BJ (cell line): ENCODE measurements at places on chromosomes 2 and 18. TPM values are rescaled to one million over a fixed set of nuclear protein-coding genes. Genes with fewer than 3 reads are reported as not detected.

The CYP27A1 gene
- 17.2 and 26.8 TPM in 2 replicates for polyA plus RNA-seq

The TSGA10 gene
- 0.42 and 1.2 TPM in 2 replicates for polyA plus RNA-seq

The CTAGE1 gene
- 0.06 TPM in 1 of 2 replicates, not detected in the other for polyA plus RNA-seq

The APCDD1 gene
- 15.3 and 32.4 TPM in 2 replicates for polyA plus RNA-seq

The ABCG5 gene
- not detected in 2 replicates for polyA plus RNA-seq

The COL4A3 gene
- 0.23 and 0.29 TPM in 2 replicates for polyA plus RNA-seq

The TANC1 gene
- 19.9 and 22.0 TPM in 2 replicates for polyA plus RNA-seq

The RGPD4 gene
- polyA plus RNA-seq, result 0.04 TPM in 1 of 2 replicates, not detected in the other

The TRMT61B gene
- polyA plus RNA-seq, result 8.0 and 12.0 TPM in 2 replicates

The LYG2 gene
- polyA plus RNA-seq, result not detected in 2 replicates

The MC5R gene
- not detected in 2 replicates for polyA plus RNA-seq

GRCh38 chr2:84427235-84428138 lies 31.6 kb downstream of the SUCLG1 start:
- peak; percentile 19 for DNase-seq

GRCh38 chr2:6958616-6959235 lies 41.5 kb downstream of the RNF144A start:
- no peak for DNase-seq

- DNase-seq, result no peak
Measured at GRCh38 chr2:72914589-72915319, 2.6 kb upstream of the EMX1 start.

- no peak for DNase-seq
Measured at GRCh38 chr18:4119127-4119648, 335.9 kb downstream of the DLGAP1 start.

GRCh38 chr18:48488388-48488850 lies 50.4 kb upstream of the CTIF start:
- peak; percentile 68 for DNase-seq

DNA sequence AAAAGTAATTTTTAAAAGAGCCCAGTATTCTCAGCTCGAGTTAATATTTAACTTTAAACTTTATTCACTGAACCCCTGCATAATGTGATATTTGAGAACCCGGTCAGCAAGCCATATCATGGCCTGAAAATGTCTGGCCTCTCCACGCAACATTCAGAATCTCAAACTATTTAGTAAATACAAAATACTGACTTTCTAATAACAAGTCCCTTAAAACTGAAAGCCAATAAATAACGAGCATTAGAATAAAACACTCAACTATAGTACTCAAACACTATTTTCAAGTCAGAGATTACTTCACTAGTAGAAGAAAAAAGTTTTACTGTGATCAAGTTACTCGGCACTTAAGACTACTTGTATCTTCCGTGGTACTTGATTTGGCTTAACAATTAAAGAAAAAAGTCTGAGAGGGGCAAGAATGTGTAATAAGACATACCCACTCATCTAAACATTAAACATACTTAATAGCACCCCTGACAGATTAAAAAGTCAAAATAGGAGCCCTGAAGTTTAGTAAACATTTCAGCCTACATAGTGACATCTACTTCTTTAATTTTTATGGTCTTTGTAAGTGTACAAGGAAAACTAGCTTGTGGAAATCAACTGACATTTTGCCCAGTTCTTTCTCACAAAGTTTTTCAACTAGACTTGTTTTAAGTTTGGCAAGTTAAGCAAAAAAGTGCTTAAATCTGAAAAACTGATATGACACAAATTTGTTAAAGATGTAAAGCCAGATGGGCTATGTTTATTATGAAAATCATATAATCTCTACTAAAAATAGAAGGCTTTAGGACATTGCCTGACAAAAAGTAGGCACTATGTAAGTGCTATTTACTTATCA lies 38.2 kb downstream of the RTN4 start:
- no peak for DNase-seq

GRCh38 chr2:18518116-18519111 lies 42.0 kb downstream of the RDH14 start:
- no peak for DNase-seq

GRCh38 chr2:2577407-2577831 lies 246.3 kb upstream of the MYT1L start:
- DNase-seq, result no peak

GRCh38 chr18:48753691-48754090 lies 197.1 kb downstream of the SMAD7 start:
- no peak for DNase-seq

DNA sequence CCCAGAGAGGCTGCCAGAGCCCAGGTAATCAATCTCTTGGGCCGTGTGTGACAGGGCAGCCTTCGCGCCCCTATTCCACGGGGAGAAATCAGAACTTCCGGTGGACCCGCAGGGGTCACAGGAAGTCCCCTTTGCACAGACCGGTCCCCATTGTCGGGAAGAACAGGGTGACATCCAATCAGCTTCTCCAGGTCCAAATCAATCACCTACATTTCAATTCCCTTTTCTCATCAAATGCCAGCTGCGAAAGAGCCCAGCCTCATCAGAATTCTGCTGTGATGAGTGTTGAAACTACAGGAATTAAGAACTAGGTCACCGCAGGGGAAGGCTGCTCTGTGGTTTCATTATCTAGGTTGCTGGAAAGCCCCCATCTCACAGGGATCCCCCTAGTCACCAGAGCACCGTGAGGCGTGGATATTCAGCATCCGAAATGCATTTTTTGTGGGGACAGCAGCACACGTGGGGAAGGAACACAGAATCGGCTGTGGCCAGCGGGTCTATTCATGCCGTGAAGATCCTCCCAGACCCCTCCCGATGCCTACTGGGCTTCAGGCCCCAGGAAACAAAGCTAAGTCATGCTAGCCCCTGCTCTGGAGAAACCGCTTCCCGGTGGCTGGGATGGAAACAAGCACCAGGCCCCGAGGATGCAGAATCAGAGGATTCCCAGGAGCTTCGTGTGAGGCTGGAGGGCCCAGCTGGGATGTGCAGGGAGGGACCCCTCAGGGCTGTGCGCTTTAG lies 193.7 kb upstream of the ID2 start:
- DNase-seq, result no peak

- DNase-seq, result no peak
Measured at GRCh38 chr2:232275670-232276069, 102.9 kb upstream of the ALPP start.
